ENCODE measurements at places on chromosomes 6 and 20.

DNA sequence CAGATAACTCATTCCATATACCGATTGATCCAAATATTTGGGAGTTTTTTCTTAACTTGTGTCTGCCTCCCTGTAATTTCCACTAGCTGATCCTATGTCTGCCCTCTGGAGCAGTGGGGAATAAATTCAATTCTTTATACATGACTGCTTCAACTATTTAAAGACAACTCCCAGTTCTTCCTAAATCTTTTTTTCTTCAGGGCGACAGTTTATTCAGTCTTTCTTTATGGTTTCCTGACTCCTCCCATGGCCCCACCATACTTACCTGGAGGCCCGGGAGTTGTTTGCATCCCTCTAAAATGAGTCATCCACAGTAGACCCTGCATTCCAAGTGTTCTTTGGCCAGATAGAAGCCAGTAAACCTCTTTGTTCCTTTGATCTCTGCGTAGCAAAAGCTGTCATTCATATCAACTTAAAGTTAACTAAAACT is 73.6 kb downstream of the LCA5 start:
- DNase-seq = no peak

DNA sequence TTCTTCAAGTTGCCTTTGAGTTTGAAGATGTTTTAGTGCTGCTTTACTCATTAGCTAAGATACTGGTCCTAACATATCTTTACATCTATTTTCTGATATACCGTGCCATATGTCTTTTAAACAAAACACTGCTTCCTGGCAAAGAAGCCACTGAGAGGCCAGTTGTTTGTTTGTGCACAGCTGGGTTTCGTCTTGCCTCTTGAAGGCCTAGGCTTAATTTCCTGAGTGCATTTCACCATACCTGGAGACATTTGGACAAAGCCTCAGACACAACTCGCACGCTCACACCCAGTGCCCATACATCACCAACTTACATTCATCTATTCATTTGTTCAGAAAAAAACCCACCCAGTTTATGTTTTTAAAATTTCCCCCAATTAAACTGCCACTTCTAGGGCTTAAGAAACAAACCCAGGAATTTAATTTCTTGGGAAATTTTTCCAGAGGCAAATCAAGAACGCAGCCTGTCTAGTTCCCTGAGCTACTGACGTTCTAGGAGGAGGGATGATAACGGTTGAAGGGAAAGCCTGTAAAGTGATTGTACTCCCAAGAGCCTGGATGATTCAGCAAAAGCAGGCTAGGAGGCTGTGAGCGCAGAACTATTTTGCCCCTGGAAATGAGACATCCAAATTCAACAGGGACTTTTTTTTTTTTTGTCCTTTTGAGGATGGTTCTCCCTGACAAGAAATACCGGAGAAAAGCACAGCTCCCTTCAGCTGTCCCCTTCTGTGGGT is 77.7 kb downstream of the OLIG3 start:
- DNase-seq = peak; percentile 5

- peak; percentile 95 for DNase-seq
These were observed 18.0 kb upstream of the DEFB129 start for GRCh38 chr20:208942-209566.

DNA sequence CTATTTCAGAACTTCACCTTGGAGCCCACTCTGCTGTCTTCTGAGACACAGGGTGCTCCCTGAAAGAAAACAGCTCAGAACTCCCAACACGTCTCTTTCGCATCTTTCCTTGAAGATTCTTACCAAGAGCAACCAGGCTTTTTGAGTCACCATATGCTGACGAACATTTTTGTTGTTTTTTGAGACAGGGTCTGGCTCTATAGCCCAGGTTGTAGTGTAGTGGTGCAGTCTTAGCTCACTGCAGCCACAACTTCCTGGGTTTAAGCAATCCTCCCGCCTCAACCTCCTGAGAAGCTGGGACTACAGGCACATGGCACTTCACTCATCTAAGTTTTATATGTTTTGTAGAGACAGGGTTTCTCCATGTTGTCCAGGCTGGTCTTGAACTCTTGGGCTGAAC is 68.5 kb downstream of the TRMT11 start:
- peak; percentile 21 for DNase-seq

DNA sequence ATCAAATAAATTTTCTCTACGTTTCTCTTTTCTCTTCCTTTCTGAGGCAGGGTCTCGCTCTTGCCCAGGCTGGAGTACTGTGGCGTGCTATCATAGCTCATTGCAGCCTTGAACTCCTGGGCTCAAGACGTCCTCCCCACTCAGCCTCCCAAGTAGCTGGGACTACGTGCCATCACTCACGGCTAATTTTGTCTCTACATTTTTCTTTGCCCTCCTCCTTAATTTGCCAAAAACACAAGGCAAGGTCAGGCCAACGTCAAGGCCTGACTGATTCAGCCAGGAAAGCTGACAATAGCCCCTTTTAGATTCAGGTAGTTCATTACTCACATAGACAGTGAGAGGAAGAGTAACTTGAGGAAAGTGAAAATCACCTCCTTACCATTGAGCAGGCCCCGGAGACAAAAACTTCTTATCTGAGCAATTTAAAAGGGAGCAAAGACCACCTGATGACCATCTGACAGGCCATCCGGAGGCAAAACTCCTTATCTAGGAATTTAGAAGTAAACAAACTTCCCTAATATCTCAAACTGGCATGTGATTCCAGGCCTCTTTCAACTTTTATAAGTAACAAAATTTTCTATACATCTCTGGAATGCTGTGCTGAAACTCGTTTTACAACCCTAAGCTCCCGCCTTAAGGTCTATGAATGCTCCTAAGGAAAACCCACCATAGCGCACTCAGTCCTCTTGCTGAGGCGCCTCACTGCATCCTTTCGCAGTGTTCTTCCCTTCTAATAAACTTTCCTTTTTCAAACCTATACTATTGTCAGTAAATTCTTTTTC is 42.1 kb upstream of the SRPK1 start:
- DNase-seq = no peak

GRCh38 chr6:36666287-36666686 is 12.2 kb upstream of the CDKN1A start:
- no peak for DNase-seq

GRCh38 chr20:29878777-29879442 is 1378.6 kb upstream of the DEFB115 start:
- no peak for DNase-seq

DNA sequence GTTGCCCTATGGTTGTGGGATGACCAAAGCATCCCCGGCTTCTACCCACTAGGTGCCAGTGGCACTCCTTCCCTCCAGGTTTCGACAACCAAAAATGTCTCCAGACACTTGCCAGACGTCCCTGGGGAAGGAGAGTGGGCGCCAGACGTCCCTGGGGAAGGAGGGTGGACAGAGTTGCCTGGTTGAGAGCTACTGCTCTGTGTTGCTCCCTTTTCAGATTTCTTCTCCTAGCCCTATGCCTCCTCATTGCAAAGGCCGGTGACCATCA is 13.1 kb downstream of the LRRC73 start:
- no peak for DNase-seq

DNA sequence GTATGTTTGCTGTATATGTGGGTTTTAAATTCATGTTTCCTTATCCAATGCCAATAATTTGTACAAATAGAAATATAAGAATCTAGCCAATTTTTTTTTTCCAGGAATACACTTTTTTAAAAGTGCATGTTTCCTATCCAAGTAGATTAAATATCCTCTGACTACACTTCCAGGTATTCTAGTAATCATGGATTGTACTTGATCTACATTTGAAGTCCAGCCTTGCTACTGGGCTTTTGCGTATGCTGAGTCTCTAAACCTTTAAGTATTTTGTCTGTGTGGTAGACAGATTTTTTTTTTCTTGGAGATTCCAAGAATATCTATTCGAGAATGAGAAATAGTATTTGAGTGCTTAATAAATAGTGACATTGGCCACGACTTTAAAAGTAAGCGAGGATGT is 188.3 kb downstream of the SASH1 start:
- DNase-seq = no peak

DNA sequence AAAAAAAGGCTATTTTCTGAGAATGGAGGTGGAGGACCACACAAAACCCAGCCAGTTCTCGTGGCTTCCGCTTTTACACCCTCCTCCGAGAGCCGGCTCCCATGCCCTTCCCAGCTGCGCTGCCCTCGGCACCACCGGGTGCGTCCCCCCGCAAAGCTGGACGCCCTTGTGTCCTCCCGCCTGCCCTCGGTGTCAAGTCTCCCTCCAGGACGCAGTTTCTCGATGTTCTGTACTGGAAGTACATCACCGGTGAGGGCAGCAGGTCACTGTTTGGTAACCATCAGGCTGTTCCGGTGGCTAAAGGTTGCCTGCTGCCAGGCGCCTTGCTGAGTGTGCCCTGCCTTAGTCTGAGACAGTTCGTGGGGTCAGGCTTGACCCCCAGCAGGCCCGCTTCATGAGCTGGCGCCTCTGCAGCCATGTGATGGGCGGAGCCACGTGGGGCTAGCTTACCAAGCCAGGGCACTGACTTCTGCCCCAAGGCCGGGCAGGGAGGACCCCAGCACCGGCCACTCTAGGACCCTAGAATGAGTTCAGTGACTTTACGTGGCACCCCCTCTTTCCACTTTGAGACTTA is 34.6 kb downstream of the RREB1 start:
- DNase-seq = no peak

DNA sequence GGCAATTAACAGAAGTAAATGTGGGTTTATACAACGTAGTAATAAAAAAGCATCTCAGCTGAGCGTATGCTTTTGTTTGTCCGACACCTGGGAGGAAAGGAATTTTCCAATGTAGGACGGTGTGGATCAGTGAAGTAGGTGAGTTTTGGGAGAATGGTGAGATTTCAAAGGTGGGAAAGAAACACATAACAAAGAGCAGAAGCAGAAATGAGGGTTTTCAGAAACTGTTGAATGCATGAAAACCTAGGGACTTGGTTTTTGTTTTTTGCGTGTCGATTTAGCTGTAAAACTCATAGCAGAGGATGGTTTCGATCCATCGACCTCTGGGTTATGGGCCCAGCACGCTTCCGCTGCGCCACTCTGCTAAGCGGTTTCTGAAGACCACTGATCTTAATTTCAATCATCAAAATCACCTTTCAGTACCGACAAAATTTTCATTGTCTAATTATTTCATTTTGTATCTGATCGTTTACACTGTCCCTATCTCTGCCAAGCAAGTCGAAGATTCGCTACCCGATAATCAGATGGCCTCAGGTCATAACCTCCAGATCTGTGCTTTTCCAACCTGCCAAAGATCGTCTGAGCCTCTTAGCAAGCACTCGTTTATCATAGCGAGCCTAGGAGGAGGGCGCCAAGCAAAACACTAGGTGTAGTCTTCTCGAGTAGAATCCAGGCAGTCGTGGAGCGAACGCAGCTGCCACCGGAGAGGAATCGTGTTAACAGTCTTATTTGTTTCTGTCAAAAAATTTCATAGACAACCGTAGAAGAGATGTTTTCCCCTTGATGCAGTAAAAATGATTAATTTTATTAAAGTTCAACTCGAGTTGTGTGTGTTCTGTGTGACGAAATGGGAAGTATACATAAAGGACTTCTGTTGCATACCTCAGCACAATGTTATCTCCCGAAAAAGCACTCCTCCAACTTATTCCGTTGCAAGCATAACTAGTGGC is 20.9 kb upstream of the POM121L2 start:
- peak; percentile 89 for DNase-seq

- DNase-seq = no peak
These were observed 133.9 kb downstream of the LAMA2 start for GRCh38 chr6:129016844-129017243.

DNA sequence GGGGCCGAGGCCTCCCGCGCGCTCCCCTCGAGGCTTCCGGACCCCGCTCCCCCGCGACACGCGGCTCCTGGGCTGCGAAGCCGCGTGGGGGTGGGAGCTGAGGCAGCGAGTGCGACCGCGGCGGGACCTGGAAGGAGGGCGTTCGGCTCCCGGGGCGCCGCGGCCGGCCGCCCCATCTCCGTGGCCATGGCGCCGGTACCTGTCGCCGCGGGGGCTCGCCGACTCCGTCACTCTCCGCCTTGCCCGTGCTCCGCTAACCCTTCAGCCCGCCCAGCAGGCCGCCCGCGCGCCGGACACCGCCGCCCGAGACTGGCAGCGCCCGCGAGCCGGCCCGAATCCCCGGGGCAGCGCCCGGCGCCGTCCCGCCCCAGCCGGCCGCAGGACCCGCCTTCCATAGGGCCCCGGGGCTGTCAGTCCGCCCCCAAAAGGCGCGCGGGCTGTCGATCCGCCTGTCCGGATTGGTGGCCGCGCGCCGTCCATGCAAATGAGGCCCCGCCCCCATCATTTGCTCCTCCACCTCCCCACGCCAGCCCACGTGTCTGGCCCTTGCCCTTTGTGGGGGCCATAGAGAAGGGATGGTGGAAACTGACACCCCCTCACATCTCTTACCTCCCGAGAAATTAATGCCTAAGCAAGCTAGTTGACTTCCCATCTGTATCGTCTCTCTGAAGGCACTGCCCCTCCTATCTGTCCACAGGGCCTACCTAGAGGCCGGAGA is at the start of gene FKBP5:
TSS of gene FKBP5 (minus strand) at position 311 of the 718 bp plus-strand sequence. CDS start 46,091 bp downstream, outside the sequence.
- peak; percentile 86 for DNase-seq

GRCh38 chr6:15876406-15876805 is 213.6 kb upstream of the DTNBP1 start:
- no peak for DNase-seq

GRCh38 chr6:20655317-20655716 is 121.1 kb downstream of the CDKAL1 start:
- DNase-seq = no peak

- no peak for DNase-seq
These were observed 53.7 kb upstream of the TMX4 start for GRCh38 chr20:8073024-8073832.

DNA sequence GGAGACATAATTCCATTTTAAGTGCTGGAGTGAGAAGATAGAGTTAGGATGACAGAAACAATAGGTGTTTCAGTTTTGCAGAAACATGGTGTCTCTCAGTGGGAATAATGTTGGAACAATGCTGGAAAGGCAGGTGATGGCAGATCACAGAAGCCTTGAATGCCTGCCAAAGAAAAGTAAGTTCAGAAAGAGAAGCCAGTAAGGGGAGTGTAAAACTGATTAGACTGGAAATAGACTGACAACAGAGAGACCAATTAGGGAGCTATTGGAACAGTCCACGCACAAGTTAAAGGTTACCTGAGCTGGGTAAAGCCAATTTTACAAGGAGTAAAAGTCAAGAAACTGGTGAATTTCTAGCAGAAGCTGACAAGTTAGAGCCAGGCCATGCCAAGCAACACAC is 142.9 kb downstream of the TFAP2A start:
- no peak for DNase-seq

DNA sequence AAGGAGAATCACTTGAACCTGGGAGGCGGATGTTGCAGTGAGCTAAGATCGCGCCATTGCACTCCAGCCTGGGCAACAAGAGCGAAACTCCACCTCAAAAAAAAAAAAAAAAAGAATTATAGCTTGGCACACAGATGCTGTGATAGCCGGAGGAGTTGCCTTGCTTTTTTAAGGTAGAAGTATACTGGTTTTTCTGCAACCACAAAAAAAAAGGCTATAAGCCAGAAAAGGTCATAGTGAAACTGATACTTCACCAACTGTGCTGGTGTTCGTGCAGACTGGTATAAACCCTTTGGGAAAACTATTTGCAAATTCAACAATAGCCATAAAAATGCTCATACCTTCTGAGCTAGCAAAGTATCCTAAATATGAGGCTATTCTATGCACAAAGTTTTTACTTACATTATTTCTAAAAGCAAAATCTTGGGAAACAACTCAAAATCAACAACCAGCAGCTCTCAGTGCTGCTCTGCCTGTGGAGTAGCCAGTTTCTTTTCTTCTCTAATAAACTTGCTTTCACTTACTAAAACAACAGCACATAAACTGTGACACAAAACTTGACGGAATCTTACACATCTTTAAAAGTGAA is 44.0 kb downstream of the B4GALT5 start:
- DNase-seq = no peak

GRCh38 chr6:29466241-29466640 is 9.3 kb downstream of the OR2H1 start:
- no peak for DNase-seq

- DNase-seq = no peak
These were observed 62.8 kb upstream of the LRRC1 start for GRCh38 chr6:53731866-53732636.

- no peak for DNase-seq
These were observed 96.6 kb upstream of the MAN1A1 start for GRCh38 chr6:119446115-119446554.

All from SK-MEL-5 (cell line).